Endodermal cell (in vitro differentiated cells): ENCODE measurements at places on chromosomes 12 and 14.

- DNase-seq: no peak
- no peak overlapping the region for H3K27ac ChIP-seq
- H3K27me3 ChIP-seq: no peaks in the 10 kb centered on the region
- peaks cover 8% of the 10 kb centered on the region for H3K4me1 ChIP-seq
Measured at GRCh38 chr12:47277972-47278448, 198.3 kb upstream of the AMIGO2 start.

DNA sequence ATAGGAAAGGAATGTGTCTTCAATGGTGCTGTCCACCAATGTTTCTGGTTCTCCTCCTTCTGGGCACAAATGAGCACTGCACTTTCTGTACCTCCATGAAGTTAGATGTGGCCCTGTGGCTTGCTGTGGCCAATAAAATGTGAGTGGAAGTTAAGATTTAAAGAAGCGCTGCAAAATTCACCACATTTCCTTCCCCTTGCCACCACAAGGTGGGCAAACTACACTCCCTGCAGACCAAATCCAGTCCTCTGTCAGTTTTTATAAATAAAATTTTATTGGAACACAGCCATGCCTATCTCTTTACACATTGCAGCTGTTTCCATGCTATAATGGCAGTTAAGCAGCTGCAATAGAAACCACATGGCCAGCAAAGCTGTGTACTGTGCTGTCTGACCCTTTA is 141.4 kb upstream of the TMPO start:
- no peak overlapping the region for H3K4me3 ChIP-seq
- H3K36me3 ChIP-seq: no peaks in the 10 kb centered on the region
- H3K27ac ChIP-seq: no peak overlapping the region
- no peaks in the 10 kb centered on the region for H3K27me3 ChIP-seq
- peak; percentile 57 for DNase-seq

DNA sequence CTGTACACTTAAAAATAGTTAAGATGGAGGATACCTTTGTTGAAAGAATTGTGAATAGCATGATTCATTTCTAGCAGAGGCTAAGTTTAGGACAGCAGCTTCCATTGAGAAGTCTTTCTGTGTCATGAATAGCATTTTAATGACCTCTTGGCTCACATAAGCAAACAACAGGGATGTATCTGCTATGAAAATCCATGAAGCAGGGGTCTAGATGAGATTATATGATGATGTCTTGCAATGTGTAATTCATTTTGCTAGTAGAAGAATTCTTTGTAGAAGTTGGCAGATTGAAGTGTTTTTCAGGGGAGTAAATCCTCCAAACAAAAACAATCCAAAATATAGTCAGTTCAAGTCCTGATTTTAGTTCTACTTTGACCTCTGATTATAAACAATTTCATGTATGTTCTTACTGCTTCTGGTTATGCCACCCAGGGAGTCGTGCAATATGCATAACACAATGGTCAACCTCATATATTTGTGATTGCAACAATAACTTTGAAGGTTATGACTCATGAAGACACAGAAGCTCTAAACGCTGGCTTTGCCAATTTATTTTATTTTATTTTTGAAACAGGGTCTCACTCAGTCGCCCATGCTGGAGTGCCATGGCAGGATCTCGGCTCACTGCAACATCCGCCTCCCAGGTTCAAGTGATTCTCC is 6.9 kb upstream of the RD3L start:
- no peak overlapping the region for H3K4me3 ChIP-seq
- no peaks in the 10 kb centered on the region for H3K36me3 ChIP-seq
- no peak for DNase-seq
- no peaks in the 10 kb centered on the region for H3K4me1 ChIP-seq

DNA sequence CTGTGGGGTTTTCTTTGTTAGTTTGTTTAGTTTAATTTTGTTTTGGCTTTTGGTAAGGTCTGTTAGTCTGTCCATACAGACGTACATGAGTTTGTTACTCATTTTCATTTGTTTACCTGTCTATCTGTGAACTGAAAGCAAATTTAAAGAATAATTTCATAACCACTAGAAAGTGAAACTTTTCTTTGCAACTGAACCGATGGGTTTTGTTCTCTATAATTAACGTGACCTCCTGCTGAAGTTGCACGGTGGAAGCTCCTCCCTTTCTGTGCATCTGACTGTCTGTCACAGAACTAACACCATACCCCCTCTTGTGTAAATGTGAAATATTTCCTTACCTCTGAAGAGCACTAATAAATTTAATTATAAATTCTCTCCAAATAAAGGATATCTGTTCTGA is 595.5 kb downstream of the GALC start:
- H3K36me3 ChIP-seq: no peaks in the 10 kb centered on the region
- H3K27me3 ChIP-seq: no peaks in the 10 kb centered on the region
- H3K4me1 ChIP-seq: peaks cover 5% of the 10 kb centered on the region
- no peak for DNase-seq
- no peak overlapping the region for H3K4me3 ChIP-seq

DNA sequence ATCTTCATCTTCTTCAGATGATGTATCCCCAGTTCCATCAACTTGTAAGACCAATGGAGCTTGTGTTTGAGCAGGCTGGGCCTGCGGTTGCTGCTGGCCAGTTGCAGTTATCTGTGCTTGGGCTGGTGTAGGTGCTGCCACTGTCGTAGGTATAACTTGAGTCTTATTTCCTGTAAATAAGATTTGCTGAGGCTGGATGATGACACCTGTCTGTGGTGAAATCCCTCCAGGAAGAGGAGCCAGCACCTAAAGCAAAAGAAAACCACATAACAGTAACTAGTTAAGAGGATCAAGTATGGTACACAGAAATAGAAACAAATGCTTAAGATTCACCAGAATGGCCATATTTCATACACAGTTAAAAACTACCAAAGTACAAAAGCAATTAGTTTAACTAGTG is 28.2 kb downstream of the GTF2A1 start:
- DNase-seq: no peak
- H3K4me1 ChIP-seq: no peaks in the 10 kb centered on the region
- peaks cover 85% of the 10 kb centered on the region for H3K36me3 ChIP-seq
- H3K27ac ChIP-seq: no peak overlapping the region

GRCh38 chr14:90760591-90761316 is 55.5 kb downstream of the TTC7B start:
- H3K4me3 ChIP-seq: no peak overlapping the region
- peak; percentile 61 for DNase-seq
- no peak overlapping the region for H3K27ac ChIP-seq
- H3K4me1 ChIP-seq: no peaks in the 10 kb centered on the region

DNA sequence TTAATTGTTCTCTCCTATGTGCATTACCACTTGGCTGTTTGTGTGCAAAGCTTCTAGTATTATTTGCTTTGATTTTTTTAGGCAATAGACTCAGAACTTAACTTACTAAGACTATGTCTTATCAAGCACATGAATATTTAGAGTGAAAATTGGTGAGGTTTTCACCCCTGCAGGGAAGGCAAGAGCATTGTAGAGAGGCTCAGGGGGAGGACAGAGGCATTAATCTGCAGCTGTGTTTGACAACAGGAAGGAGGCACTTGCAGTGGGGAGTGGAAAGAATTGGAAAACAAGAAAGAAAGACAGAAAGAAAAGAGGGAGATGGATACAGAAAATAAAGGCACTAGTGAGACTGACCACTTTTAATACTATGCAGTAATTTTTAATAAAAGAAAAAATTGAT is 431.6 kb downstream of the PDZRN4 start:
- no peak overlapping the region for H3K4me3 ChIP-seq
- H3K4me1 ChIP-seq: peaks cover under 1% of the 10 kb centered on the region
- DNase-seq: no peak

- DNase-seq: no peak
- H3K36me3 ChIP-seq: no peaks in the 10 kb centered on the region
- no peaks in the 10 kb centered on the region for H3K27me3 ChIP-seq
- H3K27ac ChIP-seq: no peak overlapping the region
- no peaks in the 10 kb centered on the region for H3K4me1 ChIP-seq
Measured at GRCh38 chr12:96502477-96502876, 13.1 kb downstream of the CFAP54 start.

GRCh38 chr14:55314449-55314848 is 43.2 kb downstream of the FBXO34 start:
- H3K27me3 ChIP-seq: no peaks in the 10 kb centered on the region
- peaks cover 87% of the 10 kb centered on the region for H3K36me3 ChIP-seq
- no peak overlapping the region for H3K27ac ChIP-seq
- peaks cover 3% of the 10 kb centered on the region for H3K4me1 ChIP-seq

DNA sequence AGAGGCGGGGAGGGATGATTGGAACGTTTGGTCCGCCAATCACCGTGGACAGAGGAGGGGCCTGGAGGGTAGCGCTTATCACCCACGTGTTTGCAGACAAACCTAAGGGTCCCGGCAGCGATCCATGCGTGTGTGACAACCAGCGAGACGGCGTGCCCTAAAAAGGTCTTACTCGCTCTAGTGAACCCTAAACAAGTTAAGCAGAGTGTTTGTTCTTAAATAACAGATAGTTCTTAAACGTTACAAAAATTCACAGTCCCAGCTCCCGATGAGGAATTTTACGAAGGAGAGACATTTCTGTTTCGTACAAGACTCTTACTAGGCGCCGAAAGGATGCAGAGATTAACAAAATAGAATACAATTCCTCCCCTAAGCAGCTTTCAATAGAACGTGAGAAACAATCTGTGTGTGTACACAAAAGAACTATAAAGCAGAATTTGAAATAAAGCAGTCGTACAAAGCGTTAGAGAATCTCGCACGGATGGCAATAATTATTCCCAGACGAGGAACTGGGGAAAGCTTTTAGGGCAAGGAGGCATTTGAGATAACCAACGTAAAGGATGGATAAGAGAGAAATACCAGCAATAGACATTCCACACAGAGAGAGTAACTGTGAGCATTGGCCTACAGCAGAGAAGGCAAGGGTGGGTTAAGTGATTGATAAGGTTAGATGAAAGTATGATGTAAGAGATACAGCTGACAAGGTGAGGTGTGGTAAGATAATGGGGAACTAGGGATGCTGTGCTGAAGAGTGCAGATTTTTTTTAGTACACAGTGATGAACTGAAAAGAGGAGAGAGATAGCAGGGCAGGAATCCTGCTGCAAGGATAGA is 831 bp upstream of the RPS6KA5 start:
- DNase-seq: no peak
- no peaks in the 10 kb centered on the region for H3K27me3 ChIP-seq
- no peaks in the 10 kb centered on the region for H3K4me1 ChIP-seq
- H3K4me3 ChIP-seq: peak overlapping the region; percentile 94
- H3K36me3 ChIP-seq: no peaks in the 10 kb centered on the region

DNA sequence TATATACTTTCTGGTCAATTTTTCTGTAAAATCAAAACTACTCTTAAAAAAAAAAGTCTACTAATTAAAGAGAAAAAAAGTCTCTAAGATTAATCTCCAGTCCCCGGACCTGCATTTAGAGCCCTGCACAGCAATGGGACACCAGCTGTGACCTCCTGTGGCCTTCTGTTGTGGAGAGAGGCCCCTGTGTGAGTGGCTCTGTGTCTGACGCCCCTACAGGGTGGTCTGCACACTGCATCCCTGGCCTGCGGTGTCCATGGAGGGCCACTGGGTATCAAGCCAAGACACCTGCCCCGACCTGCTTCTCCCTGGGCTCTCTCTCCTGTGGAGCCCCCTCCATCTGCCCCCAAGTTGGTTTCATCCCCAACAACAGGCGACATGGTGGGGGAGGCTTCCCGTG is 248.0 kb upstream of the DIO3 start:
- no peaks in the 10 kb centered on the region for H3K4me1 ChIP-seq
- peak overlapping the region; percentile 30 for H3K4me3 ChIP-seq
- H3K27ac ChIP-seq: no peak overlapping the region
- H3K36me3 ChIP-seq: peaks cover 7% of the 10 kb centered on the region
- peak; percentile 78 for DNase-seq
- H3K27me3 ChIP-seq: no peaks in the 10 kb centered on the region

DNA sequence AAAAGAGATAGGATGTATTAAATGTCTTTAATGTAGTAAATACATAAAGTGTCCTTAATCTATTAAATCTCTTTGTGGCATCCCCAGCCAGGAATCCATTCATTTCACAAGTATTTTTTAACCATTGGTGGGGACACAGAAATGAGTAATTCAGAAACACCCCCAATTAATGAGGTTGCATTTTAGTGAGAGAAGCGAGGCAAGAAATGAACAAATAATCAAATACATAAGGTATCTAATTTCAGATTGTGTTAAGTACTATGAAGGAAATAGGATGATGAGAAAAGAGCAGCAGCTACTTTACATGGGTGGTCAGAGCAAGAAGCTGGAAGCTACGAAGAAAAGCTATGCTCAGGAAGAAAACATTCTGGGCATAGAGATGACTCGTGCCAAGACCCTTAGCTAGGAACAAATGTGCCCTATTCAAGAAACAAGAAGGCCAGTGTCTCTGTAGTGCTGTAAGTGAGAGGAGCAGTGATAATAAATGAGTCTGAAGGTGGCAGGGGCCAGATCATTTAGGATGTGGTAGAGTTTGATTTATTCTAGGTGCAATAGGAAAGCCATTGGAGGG is 60.5 kb upstream of the IGF1 start:
- no peaks in the 10 kb centered on the region for H3K27me3 ChIP-seq
- H3K36me3 ChIP-seq: no peaks in the 10 kb centered on the region
- DNase-seq: no peak
- no peak overlapping the region for H3K4me3 ChIP-seq
- no peak overlapping the region for H3K27ac ChIP-seq

DNA sequence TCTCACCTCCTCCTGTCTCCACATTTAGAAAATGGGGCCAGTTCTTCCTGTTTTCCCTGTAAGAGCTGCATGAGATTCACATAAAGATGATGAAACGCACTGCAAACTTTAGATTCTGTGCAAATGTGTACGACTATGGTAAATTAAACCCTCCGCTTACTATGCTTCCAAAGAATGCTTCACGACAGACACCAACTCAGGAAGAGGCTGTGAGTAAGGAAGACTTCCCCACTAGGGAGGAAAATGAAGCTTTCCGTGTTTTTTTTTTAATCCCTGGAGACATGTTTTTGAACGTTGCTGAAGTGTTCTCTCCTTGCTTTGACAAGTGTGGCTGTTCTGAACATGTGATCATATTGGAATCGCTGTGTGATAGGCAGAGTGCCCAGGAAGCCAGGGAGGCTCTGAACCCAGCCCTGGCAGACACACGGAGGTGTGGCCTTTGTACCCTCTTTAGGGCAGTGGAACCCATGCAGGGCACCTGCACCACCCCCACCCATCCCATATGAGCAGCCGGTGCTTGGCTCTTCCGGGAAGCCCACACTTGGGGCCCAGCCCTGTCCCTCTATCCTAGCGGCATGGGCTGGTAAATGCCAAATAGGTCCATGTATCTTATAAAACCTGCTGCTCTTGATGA is 7.5 kb upstream of the SYNE3 start:
- no peaks in the 10 kb centered on the region for H3K27me3 ChIP-seq
- peak; percentile 49 for DNase-seq
- H3K27ac ChIP-seq: no peak overlapping the region

- H3K36me3 ChIP-seq: no peaks in the 10 kb centered on the region
- H3K27me3 ChIP-seq: no peaks in the 10 kb centered on the region
- DNase-seq: no peak
- peaks cover 7% of the 10 kb centered on the region for H3K4me1 ChIP-seq
- no peak overlapping the region for H3K4me3 ChIP-seq
- H3K27ac ChIP-seq: no peak overlapping the region
Measured at GRCh38 chr14:38866461-38866860, 236.6 kb downstream of the SEC23A start.
